ENCODE measurements at places on chromosomes 5 and 9. TPM values are rescaled to one million over a fixed set of nuclear protein-coding genes. Genes with fewer than 3 reads are reported as not detected.
A peak's percentile ranks its signal among the peaks of the same experiment; 100 is the strongest.

GRCh38 chr9:137358126-137358525 lies 56.1 kb upstream of the NRARP start:
- no peak for DNase-seq

DNA sequence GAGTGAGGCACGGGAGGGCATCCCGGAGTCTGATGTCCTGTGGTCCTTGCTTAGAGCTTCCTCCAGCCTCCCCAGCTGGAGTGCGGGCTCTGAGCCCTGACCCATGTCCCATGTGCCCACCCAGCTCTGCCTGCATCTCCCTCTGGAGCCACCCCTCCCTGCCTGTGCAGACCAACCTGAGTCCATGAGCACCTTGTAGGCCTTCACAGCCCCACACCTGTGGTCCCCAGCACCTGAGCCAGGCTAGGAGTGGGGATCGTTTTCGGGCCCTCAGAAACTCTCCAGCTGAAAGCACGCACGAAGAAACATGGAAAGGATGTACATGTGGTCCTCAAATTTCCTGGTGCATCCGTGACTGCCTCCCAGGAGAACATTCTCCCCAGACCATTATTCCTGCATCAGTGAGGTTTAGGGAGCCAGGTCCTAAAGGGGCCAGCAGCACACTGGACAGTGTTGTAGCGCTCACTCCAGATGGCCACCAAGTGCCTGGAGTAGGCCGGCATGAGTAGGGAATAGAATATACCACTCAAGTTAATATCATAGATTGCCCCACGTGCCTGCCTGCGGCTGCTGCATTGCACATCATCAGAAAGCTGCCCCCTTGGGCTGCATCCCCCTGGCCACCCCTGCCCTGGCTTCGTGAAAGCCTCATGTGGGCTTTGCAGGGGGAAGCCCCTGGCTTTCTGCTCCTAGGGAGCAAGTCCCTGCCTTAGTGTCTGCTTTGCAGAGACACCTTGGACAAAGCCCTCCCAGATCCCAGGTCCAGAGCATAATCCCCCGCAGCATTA lies 80.6 kb downstream of the WNK2 start:
- DNase-seq, result no peak

The FBXL7 gene
- 3.1 TPM for total RNA-seq

DNA sequence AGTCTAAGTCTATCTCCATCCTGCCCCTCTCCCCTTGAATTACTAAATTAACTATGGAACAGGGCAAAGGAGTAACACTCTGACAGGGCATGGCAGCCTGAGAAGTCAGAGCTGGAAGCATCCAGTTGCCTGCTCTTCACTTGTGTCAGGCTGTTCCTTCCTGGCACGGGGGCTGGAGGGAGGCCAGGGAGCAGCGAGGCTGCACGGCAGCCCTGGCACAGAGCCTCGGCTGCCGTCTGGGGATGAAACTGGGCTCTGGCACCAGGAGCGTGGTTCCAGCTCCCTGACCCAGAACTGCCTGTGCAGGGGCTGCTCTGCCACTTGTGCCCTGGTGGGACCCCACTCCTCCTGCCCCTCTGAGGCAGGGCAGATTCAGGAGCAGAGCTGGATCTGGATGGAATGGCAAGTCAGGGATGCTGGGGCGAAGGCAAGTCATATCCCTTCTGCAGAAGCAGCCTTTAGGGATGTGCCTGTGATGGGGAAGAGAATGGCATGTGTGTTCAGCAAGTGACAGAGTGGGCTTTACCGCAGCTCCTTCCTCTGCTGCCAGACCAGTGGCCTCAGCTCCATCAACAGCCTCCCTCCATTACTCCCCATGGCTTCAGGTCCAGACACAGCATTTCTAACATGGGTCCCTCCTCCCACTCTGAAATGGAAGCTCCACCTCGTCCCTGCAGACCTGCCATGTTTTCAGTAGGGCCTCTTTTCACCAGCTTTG lies 42.2 kb upstream of the PDE8B start:
- no peak for DNase-seq

GRCh38 chr5:131379723-131380122 lies 115.9 kb downstream of the CDC42SE2 start:
- no peak for DNase-seq

The OR1J2 gene
- not detected for total RNA-seq

The GRM6 gene
- total RNA-seq, result not detected

- no peak for DNase-seq
Observed at GRCh38 chr5:134735243-134735642, 3.1 kb upstream of the CAMLG start.

DNA sequence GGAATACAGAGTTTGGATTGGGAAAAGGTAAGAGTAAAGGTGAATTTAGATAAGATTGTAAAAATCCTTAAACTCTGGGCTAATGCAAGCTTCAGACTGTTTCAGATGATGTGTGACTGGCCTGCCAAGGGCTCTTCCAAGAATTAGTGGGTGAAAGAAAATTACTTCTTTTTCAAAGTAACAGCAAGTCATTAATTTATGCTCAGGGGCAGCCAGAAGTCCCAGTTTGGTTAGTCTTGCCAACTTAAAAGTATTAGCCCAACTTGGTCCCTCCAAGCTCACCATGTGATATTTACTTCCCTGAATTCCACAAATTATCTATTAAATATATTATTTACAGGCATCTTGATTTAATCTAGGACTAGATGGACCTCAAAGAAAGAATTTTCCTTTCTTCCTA lies 947.8 kb downstream of the NR2F1-AS1 start:
- no peak for DNase-seq

- no peak for DNase-seq
Observed at GRCh38 chr5:120759587-120759986, 295.5 kb downstream of the PRR16 start.

DNA sequence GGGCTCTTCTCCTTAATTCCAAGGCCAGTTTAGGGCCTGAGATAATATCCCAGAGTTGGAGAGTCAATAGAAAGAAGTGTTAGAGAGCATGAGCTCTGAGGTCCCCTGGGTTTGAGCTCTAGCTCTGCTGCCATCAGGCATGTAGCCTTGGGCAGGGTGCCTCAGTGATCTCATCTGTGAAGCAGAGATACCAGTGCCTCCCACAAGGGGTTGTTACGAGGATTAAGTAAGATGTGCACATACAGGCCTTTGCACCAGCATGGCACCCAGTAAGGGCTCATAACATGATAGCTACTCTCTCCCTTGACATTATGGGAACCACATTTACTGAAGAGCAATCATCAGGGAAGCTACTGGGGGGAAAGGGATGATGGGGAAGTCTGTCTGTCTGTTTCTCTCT lies 265.7 kb downstream of the HSPA4 start:
- DNase-seq, result no peak

The PCDHGA6 gene
- total RNA-seq, result 5.8 TPM

GRCh38 chr5:6755941-6756340 lies 42.7 kb downstream of the TENT4A start:
- DNase-seq, result peak; percentile 10

DNA sequence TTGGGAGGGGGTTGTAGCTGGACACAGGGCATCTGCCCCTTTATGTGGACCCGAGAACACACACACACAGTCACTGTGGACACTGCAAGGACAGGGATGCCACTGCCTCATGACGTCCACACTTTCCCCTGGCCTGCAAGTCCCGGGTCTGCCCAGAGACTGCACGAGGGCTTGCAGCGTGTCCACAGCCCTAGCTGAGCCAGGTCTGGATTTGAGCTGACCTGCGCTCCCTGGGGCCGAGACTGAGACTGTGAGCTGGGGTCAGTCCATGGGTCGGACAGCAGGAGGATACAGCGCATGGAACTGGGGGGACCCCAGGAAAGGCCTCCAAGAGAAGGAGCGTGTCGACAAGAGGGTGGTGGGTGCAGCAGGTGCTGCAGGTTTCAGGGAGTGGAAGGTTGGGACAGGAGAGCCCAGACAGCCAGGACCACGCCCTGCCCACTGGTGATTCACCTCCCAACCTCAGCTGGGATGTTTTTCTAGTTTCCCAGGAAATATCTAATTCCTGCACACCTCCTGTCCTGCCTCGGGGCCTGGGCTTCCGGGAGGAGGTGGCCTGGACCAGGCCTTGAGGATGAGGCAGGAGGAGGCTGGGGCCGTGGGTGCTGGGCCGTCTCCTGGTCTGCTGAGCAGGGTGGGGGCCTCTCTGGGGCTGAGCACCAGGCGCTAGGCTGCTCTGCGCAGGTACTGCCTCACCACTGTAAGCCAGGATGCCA lies 806 bp upstream of the RNF224 start:
- DNase-seq, result no peak

GRCh38 chr9:134693011-134693410 lies 51.4 kb downstream of the COL5A1 start:
- no peak for DNase-seq

The NUTM2G gene
- total RNA-seq, result not detected

DNA sequence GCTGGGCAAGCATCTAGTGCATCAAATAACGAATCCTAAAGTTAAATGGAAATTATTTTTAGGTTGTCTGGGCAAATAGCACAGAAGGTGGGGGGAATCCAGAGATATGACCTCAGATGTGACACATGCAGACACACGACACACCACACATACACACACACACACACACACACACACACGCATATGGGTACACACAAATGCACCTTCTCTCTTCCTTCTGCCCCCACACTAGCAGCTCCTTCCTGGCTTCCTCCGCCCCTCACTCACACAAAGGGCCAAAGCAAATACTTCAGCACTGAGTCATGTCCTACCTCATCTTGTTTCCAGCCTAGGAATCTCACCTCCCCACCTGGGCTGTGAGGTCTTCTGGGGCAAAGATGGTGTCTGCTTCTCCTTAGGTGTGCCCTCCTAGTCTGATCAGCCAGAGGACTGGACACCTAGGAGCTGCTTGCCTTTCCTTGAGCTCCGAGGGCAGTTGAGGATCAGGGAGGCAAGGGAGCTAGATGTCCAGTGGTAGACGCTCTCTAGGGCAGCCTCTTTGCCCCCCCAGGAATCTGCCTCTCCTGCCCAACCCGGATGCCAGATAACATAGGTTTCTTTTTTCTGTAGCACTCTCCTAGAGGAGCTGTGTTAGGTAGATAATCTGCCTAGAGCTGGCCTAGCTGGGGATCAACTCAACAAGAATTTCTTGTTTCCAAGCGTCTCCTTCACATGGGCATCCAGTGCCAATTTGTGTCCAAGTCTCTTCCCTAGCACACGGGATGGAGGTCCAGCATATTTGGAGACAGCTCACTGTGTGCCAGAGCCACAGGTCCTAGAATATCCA lies 14.3 kb upstream of the JADE2 start:
- no peak for DNase-seq

GRCh38 chr9:70954126-70954525 lies 167.3 kb downstream of the TRPM3 start:
- no peak for DNase-seq

DNA sequence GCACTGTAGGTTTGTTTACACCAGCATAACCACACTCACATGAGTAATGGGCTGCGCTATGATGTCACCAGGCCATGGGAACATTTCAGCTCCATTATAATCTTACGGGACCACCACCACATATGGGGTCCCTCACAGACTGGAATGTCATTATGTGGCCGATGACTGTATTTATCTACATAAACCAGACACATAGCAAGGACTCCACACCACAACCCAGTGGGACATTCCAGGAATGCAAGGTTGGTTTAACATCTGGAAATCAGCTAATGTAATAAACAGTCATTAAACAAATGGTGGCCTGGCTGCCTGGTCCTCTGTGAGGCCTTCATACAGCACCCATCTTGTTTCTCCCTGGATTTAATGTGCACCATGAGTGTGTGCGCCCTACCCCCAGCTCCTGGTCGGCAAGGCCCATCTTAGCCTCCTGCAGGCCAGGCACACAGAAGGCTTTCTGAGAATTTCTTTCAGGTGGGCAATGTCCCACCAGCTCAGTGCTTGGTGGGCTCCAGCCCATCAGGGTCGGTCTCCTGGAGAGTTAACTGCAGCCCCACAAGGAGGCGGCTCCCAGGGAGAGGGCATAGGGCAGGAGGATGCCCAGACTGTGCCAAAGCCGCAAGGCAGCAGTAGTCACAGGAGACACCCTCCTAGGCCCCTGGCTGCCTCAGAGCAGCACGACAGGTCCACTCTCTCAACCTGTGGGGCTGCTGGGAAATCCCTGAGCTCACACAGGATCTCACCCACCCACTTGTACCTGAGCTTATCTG lies 35.9 kb upstream of the SARDH start:
- peak; percentile 31 for DNase-seq

The SPINK5 gene
- 253 TPM for total RNA-seq

GRCh38 chr5:153352685-153353219 lies 137.7 kb upstream of the GRIA1 start:
- DNase-seq, result no peak

DNA sequence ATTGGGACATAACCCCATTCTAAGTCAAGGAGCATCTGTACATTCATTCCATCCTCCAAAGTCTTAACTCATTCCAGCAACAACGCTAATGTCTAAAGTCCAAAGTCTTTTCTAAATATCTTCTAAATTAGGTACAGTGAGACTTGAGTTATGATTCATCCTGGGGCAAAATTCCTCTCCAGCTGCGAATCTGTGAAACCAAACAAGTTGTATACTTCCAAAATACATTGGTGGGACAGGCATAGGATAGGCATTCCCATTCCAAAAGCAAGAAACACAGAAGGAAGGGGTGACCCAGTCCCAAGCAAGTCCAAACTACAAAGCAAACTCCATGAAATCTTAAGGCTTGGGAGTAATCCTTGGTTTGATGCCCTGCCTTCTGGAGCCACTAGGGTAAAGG lies 97.6 kb upstream of the FANCC start:
- no peak for DNase-seq

GRCh38 chr9:20692554-20692953 lies 8.5 kb downstream of the FOCAD start:
- no peak for DNase-seq

DNA sequence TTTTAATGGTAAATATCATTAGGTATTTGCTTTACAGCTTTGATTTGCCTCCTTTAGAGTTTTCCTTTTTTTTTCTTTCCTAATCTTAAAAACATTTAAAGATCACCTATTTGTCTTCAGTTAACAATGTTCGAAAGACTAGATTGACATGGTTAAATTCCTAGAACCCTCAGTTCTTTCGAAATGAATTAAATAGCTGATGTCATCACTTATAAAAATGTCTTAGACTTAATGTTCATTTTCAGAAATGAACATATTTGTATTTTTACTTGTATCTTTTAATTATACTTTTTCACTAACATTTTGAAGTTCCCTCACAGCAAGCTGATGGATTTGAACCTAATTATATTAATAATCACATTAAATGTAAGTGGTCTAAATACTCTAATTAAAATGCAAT lies 205.3 kb upstream of the IRX4 start:
- DNase-seq, result no peak

GRCh38 chr5:1478271-1479035 lies 33.2 kb upstream of the SLC6A3 start:
- DNase-seq, result no peak

The HTR1A gene
- total RNA-seq, result not detected

GRCh38 chr5:36261186-36261585 lies 19.5 kb upstream of the NADK2 start:
- no peak for DNase-seq

The KIF4B gene
- not detected for total RNA-seq

GRCh38 chr9:69143291-69143690 lies 30.8 kb upstream of the TJP2 start:
- no peak for DNase-seq

DNA sequence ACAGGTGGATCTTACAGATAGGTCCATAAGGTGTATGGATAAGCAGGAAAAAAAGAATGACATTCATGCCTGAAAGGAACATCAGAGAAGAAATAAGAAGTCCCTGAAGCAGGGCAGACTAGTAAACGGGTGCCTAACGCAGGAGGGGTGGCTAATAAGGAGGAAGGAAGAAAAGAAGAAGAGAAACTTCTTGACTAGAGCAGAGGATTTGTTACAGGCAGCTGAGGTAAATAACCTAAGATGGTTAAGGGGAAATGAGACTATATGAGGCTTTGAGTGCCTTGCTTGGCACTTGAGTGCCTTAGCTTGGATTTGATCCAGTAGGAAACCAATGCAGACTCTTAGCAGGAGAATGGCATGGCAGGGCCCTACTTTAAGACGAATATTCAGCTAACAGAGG lies 313.5 kb upstream of the PDE4D start:
- no peak for DNase-seq

The ZNF366 gene
- total RNA-seq, result 0.62 TPM

The GABRP gene
- 24.3 TPM for total RNA-seq
